T-helper 1 cell treated with Interleukin-12 subunit alpha and Interleukin-12 subunit beta and Interleukin-4 antibody, amounts not matched to agents 30 ng/mL and 1 ng/mL, for 36 hours (primary cell): ENCODE measurements at places on chromosomes 5 and 9. TPM values are rescaled to one million over a fixed set of nuclear protein-coding genes. Genes with fewer than 3 reads are reported as not detected.

NUTM2F gene
- not detected in 2 replicates for total RNA-seq

GCNT4 gene
- 2.2 and 2.4 TPM in 2 replicates for total RNA-seq

SLCO6A1 gene
- total RNA-seq = not detected in 2 replicates

JMY gene
- 6.1 and 6.3 TPM in 2 replicates for total RNA-seq

KCTD16 gene
- total RNA-seq = not detected in 2 replicates

OR5C1 gene
- total RNA-seq = not detected in 2 replicates

HACD4 gene
- 10.3 and 11.0 TPM in 2 replicates for total RNA-seq

ZNF366 gene
- not detected in 2 replicates for total RNA-seq

PTGS1 gene
- 0.27 and 0.34 TPM in 2 replicates for total RNA-seq

ORM2 gene
- total RNA-seq = not detected in 2 replicates

IL4 gene
- total RNA-seq = 12.7 and 12.8 TPM in 2 replicates

CDH10 gene
- not detected in 2 replicates for total RNA-seq

CCDC180 gene
- total RNA-seq = 2.9 and 5.9 TPM in 2 replicates

FOXI1 gene
- total RNA-seq = 0.10 TPM in 1 of 2 replicates, not detected in the other

SPINK13 gene
- total RNA-seq = not detected in 2 replicates

POC5 gene
- total RNA-seq = 20.6 and 20.8 TPM in 2 replicates

FSTL4 gene
- not detected in 2 replicates for total RNA-seq

FAM120A gene
- total RNA-seq = 143 and 149 TPM in 2 replicates

PPP3R2 gene
- total RNA-seq = not detected in 2 replicates

KLF4 gene
- total RNA-seq = 0.24 and 0.32 TPM in 2 replicates

SLC6A3 gene
- not detected in 2 replicates for total RNA-seq

TSLP gene
- 0.15 and 0.29 TPM in 2 replicates for total RNA-seq
